Stimulated activated CD8-positive, alpha-beta memory T cell treated with anti-CD3 and anti-CD28 coated beads, Interleukin-4, amount 100 ng/mL, for 4 hours (primary cell): ENCODE measurements at places on chromosomes 5 and 9.

GRCh38 chr5:163916861-163917260, 411.4 kb downstream of the MAT2B start:
- DNase-seq: no peak

DNA sequence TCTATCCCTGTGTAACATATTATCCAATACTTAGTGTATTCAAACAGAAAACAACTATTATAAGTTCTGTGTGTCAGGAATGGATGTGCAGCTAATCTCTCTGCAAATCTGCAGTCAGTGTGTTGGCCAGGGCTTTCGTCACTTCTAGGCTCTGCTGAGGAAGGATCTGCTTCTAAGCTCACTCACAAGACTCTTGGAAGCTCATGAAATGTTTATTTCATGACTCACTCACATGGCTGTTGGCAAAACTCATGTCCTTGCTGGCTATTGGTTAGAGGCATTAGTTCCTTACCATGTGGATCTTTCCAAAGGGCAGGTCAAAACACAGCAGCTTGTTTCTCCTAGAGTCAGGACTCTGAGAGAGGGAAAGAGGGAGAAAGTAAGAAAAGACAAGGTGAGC, 367.4 kb upstream of the SMARCA2 start:
- no peak for DNase-seq

GRCh38 chr5:1786621-1787471, 12.8 kb downstream of the MRPL36 start:
- DNase-seq: no peak

DNA sequence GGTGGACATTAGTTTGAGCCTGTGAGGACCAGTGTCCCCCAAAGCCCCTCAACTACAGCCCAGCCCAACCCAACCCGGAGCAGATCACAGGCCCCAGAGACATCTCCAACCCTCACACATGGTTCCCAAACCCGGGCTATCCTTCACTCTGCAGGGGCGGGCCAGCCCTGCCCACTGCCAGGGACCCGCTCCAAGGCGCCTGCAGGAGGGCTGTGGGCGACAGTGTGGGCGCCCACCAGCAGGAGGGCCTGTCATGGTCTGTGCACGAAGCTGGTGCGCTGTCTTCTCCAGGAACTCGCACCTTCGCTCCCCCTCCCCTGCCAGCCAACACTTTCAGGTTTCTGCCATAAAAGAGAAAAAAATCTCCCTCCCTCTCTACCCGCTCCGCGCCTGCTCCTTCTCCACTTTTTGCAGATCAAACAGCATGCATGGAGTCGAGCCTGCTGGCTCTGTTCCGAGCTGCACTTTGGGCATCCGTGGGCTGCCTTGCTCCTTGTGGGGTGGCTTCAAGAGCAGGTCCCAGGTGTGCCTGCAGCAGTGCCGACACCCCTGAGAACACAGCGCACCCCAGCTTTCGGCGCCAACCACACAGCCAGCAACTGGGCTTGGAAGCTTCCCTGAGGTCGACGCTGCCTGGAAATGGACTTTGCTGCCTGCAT, 133.7 kb upstream of the PPP1R26 start:
- no peak for DNase-seq

- DNase-seq: no peak
Measured at GRCh38 chr9:123375469-123376132, 19.6 kb downstream of the CRB2 start.

DNA sequence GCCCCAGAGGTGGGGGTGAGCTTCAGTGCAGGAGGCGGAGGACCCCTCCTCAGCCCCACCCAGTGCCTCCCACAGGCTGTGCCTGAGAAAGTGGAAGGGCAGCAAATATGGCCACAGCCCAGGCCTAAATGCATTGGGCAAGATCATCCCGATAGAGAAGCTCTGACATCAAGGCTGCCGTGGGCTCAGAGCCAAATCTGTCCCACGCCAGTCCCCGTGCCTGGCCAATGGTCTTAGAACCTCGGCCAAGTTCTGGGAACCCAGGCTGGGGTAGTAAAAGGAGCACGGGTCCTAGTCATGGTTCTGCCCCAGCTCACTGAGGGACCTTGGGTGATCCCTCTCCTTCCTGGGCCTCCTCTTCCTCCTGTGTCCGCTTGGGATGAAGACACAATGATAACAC, 27.7 kb upstream of the TNIP1 start:
- DNase-seq: no peak

- DNase-seq: no peak
Measured at GRCh38 chr9:98142925-98143481, 24.0 kb upstream of the TRIM14 start.

DNA sequence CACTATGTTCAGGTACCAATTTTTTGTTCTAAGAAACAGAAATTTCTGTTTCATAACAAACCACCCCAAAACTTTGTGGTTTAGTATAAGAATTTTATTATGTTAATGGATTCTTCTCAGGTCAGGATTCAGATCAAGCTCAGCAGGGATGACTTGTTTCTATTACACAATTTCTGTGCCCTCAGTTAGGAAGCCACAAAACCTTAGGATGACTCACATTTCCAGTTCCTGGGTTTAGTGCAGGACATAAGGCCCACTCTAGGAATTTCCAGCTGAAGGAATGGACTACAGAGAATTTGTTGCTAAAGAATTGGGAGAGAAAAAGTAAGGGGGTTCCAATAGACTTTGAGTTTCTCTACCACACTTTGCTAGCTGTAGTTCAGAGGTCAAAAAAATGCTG, 629.3 kb downstream of the ANXA1 start:
- DNase-seq: no peak

GRCh38 chr5:16585041-16585667, 31.6 kb downstream of the RETREG1 start:
- no peak for DNase-seq

GRCh38 chr9:68995776-68996175, 18.1 kb downstream of the PRKACG start:
- no peak for DNase-seq

- DNase-seq: no peak
Measured at GRCh38 chr9:92736563-92737215, 27.9 kb downstream of the BICD2 start.

- no peak for DNase-seq
Measured at GRCh38 chr9:124788542-124789217, 11.7 kb downstream of the OLFML2A start.

GRCh38 chr9:96442491-96442890, 7.5 kb upstream of the HABP4 start:
- no peak for DNase-seq
